ENCODE measurements at places on chromosomes 11 and 22. TPM values are rescaled to one million over a fixed set of nuclear protein-coding genes. Genes with fewer than 3 reads are reported as not detected.

The TSGA10IP gene
- total RNA-seq: not detected

The PARVA gene
- total RNA-seq: 21.5 TPM

The MMP27 gene
- not detected for total RNA-seq

The NPTXR gene
- under 0.01 TPM for total RNA-seq

The SOX6 gene
- total RNA-seq: 2.5 TPM

The ACER3 gene
- total RNA-seq: 14.7 TPM

The OR8D1 gene
- total RNA-seq: not detected

The SMTNL1 gene
- not detected for total RNA-seq

The CCDC81 gene
- 0.34 TPM for total RNA-seq

The TENM4 gene
- total RNA-seq: 11.6 TPM

The ZP1 gene
- total RNA-seq: not detected

The IFITM10 gene
- 1.2 TPM for total RNA-seq

The IRAG1 gene
- 0.68 TPM for total RNA-seq

The DENND6B gene
- total RNA-seq: 0.68 TPM

The OR52N4 gene
- total RNA-seq: not detected

The SPDYC gene
- not detected for total RNA-seq

The FGF3 gene
- not detected for total RNA-seq

The SERHL2 gene
- 1.6 TPM for total RNA-seq

The OR8U1 gene
- total RNA-seq: not detected

The MS4A6A gene
- total RNA-seq: not detected

The CCS gene
- 21.9 TPM for total RNA-seq

The UPB1 gene
- total RNA-seq: not detected

The LRRN4CL gene
- total RNA-seq: 1.4 TPM

The MYH9 gene
- total RNA-seq: 1,008 TPM

The C11orf52 gene
- 1.0 TPM for total RNA-seq

The LRRC56 gene
- 1.4 TPM for total RNA-seq

The OR2AG1 gene
- not detected for total RNA-seq

The PLCB3 gene
- 26.7 TPM for total RNA-seq

The BDNF gene
- 1.4 TPM for total RNA-seq

The FAM180B gene
- not detected for total RNA-seq

The OR51E2 gene
- total RNA-seq: not detected

The OR2AG2 gene
- total RNA-seq: under 0.01 TPM

The SYTL2 gene
- 2.4 TPM for total RNA-seq

The OR9Q2 gene
- not detected for total RNA-seq

The GDPD4 gene
- total RNA-seq: not detected

The PIK3C2A gene
- 70.7 TPM for total RNA-seq

The HEPHL1 gene
- total RNA-seq: 10.3 TPM

The GGT1 gene
- 7.3 TPM for total RNA-seq

The PTPRCAP gene
- total RNA-seq: 0.28 TPM

The KLHL35 gene
- total RNA-seq: 0.57 TPM
